ENCODE measurements at places on chromosomes 3 and 15.
A peak's percentile ranks its signal among the peaks of the same experiment; 100 is the strongest.

GRCh38 chr3:153277029-153277428 is 115.0 kb downstream of the RAP2B start:
- DNase-seq, result no peak

DNA sequence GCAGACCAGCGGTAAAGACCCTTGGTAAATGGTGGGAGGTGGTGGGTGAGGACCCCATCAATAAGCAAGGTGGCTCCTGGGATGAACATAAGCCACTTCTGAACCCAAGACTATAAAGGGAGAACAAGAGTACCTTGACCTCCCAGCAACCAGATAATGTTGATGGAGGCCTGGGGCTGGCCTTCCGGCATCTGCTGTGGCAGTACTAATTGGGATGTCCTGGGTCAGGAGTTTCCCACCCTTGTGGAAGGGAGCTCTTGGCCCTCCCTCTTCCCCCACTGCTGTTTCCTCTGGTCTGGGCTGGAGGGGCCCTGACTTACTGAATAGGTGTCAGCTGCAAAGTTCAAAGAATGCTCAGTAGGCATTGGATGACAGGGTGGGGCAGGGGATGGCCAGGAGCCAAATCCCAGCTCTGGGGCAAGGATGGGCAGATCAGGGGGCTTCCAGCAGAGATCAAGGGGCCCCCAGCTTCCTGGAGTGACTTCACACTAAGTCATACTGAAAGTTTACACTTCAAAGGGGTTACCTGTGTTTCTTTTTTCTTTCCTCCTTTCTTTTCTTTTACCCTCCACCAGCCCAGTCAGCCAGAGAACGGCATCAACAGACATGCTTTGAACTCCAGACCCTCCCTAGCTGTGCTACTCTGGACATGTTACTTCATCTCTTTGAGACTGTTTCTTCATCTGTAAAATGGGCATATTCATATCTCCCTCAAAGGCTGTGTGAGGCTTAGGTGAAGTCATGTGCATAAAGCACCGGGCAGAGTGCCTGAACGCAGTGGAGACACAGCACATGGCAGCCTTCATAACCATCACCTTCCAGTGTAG is 1.5 kb downstream of the RBP1 start:
- no peak for DNase-seq

- DNase-seq, result peak; percentile 37
Measured at GRCh38 chr15:49492830-49493229, 69.8 kb downstream of the FGF7 start.

- no peak for DNase-seq
Measured at GRCh38 chr3:196499807-196500524, 3.6 kb downstream of the RNF168 start.

DNA sequence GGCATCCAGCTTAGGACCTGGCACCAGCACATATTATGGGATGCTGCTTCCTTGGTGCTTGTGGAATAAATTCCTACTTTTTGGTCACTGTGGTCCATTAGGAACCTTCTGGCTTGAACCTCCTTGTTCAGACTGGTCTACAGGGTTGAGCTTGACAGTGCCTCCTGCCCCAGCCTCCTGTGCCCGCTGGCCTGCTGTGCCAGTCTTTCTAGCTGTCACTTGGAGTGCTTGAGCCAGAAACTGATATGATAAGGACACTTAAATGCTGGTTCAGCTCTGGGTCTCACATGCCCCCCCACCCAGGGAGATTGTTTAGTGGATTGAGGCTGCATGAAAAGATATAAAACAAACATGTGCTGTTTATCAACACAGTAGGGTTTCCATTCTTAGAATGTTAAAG is 147.8 kb downstream of the SLCO3A1 start:
- no peak for DNase-seq

- peak; percentile 33 for DNase-seq
Measured at GRCh38 chr3:58471025-58471887, 20.6 kb upstream of the KCTD6 start.

- DNase-seq, result no peak
Measured at GRCh38 chr15:93291380-93291779, 202.4 kb upstream of the RGMA start.

GRCh38 chr15:74174958-74175253 is 1.4 kb downstream of the ISLR start:
- DNase-seq, result no peak

DNA sequence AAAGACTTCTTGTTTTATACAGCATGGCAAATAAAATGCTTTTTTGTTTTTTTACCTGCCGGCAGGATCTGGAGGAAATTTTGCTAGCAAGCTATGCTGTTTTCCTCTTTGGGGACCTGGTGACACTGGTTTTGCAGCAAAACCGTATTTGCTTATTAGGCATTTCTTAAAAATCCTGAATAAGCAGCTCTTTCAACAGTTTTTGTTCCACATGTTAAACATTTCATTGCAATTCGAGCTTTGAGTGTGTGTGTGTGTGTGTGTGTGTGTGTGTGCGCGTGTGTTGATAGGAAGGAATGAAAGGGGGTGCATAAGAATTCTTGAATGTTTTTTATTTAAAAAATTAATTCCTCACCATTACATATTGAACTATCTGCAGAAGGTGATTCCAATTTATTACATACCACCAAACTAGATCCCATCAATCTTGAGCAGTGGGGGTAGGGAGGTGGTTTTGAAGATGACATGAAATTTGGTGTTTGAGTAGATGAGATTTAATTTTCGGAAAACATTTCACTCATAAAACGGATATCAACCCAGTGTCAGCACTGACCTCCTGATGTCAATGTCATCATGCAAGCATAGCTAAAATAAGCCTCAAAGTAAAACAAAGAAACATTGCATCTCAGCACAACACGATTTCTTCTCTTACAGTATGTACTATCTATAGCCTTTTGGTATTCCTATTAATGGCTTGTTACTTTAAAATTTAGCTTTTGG is 17.3 kb downstream of the ZBTB38 start:
- DNase-seq, result no peak

DNA sequence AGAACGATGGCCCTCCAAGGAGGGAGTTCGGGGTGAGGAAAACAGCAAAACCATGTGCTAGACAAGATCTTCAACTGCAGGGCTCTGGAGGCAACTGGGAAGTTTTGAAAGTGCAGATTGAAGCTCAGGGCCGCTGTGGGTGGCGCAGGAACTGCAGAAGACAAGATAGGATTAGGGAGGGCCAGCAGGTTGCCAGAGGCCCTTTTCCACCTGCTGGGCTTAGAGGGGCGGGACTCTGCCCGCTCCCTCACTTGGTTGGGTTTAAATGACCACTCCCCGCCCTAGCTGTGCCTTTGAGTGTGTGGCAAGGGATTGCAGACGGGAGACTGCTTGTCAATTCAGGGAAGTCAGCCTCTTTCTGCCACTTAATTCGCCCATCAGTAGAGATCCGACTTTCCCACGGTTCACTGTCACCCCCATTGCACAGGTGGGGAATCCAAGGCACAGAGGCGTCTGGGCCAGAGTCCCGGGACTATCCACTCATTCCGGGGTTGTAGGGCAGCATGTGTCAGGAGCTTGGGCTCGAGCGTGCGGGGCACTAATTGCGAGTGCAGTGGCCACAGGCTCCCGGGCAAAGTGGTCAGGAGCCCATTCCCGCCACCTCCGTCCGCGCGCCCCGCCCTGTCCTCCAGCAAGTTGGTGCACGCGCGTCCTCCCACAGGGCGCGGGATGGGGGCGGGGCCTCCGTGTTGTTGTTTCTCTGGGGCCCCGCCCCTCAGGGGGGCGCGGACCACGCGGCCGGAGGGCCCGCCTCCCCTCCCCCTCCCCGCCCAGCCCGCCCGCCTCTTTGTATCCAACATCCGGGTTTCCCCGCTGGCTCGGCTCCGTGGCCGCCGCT is at the start of gene ACVR2B:
Gene ACVR2B, plus strand, starts transcription at position 816 of the 838 bp plus-strand sequence. CDS start 433 bp downstream, outside the sequence.
- peak; percentile 39 for DNase-seq

- no peak for DNase-seq
Measured at GRCh38 chr15:28935316-28935715, 49.5 kb downstream of the APBA2 start.

GRCh38 chr3:84224262-84224661 is 734.5 kb upstream of the CADM2 start:
- no peak for DNase-seq

DNA sequence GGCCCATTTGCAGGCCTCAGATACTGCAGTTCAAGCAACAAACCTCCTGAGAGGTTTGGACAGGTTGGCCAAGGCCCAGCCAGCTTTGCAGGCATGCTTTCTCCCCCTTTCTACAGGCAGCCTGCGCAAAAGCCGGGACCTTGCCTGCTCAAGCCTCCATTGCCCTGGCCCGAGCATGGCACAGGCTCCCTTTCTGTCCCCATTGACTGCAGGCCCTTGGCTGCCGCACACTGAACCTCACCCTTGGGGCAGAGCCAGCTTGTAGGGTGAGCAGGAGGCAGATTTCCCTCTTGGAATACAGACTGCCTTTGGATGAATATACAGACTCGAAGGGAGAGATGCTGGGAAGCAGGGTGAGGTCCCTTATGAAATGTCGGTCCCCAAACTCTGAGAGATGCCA is 461.7 kb upstream of the PROK2 start:
- DNase-seq, result no peak

DNA sequence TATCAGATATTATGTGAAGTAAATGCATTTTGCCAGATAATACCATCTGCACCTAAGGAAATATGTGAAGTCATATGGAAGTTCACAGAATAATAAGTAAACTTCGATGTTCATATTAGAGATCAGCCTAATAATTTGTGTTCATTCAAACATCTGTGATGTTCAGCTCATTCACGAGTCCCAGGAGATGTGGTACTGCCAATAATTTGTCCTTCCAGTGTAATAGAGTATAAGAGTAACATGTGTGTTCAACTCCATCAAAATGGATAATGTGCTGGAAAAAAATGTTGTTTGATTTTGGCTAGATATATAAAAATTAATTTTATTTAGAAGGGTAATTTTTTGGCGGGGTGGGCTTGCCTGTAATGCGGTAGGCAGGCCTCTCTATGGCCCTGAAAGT is 75.4 kb upstream of the ARL6 start:
- DNase-seq, result no peak

DNA sequence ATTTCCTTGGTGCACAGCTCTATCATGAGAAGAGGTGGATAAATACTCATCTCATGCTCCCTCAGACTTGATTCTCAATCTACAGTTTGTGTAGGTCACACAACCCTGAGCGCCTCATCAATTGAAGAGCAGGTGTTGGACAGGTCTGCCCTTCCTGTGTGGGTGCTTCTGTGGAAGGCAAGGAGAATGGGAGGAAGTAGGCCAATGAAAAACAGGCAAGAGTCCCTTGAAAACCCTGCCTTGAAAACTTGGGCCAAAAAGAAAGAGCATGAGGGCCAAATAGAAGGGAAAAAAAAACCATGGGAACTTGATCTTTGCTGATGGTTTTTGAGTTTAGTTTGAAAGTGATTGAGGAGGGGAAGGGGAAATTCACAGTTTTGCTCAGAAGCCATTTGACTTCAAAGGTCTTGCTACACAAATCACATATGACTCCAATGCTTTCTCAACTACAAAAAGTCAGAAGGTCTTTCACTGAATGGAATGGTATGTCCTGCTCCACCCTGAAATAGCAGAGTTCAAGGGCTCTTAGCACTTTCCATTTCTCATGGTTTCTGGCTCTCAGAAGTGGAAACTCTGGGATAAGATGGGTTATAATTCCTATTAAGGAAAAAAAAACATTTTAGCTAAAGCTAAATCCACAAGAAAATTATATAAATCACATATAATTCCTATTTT is 37.2 kb upstream of the TM4SF1 start:
- DNase-seq, result no peak

DNA sequence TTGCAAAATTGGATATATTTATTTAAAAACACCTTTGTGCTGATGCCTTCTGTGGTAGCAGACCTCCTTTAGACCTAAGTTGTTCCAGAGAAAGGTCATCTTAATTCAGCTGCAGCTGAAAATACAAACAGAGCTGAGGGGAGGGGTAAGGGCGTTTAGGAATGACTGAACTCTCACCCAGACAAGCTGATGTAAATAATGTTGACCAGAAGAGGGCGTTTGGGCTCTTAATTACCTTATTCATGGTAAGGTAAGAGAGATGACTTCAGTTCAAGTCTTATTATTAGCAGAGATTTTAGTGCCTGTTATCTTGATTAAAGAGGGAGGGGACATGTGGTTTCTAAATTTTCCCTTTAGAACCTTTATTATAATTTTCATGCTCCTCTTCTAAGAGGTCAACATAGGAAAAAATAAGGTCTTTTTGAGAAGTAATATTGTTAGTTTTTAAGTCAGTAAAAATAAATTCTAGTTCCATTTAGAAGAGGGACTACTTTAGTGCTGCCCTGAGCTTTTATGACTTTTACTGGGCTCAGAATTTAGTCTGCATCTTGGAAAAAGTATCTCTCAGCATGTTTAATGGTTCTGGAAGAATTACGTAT is 46.3 kb downstream of the GPR171 start:
- peak; percentile 23 for DNase-seq

- DNase-seq, result no peak
Measured at GRCh38 chr3:153856932-153857331, 264.3 kb upstream of the ARHGEF26 start.

GRCh38 chr3:125374501-125374995 is 577 bp downstream of the ZNF148 start:
- no peak for DNase-seq

DNA sequence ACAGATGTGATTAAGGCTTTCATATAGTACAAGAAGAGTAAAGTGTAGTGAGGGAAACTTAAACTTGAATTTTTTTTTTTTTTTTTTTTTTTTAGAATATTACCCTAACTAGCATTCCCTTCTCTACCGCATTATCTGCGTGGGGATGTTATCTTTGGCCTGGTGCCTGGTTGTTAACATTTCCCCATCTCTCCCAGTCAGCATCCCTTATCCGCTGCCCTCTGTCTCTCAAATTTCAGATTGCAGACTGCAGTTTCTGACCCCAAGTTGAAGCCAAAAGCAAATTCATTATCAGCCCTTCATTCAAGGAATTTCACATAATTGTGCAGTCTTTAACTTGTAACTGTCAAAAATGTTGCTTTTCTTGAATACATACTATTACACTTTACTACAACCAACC is 353.0 kb downstream of the PLOD2 start:
- DNase-seq, result no peak

DNA sequence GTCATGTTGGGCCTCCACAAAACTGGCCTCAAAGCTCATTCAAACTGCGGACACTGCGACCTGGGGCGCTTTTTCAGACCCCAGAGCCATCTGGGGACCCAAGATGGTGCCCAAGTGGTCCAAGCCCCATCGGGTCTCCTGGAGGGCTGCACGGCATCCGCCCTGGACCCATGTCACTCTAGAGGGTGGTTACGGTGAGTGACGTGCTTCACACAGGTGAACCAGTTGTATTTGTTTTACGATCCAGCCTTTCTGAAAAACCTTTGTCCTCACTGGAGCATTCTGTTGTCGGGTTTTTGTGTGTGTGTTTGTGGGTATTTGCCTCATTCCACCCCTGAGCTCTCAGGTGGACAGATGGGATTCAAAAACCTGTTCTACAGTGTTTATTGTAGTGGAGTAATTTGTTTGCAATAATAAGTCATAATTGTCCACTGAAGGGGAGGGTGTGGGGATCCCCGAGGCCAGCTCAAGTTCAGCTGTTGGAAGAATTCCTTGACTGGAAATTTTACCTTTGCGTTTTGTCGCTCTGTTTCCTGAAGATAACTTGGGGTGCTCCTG is 1.9 kb downstream of the SLC51A start:
- no peak for DNase-seq

DNA sequence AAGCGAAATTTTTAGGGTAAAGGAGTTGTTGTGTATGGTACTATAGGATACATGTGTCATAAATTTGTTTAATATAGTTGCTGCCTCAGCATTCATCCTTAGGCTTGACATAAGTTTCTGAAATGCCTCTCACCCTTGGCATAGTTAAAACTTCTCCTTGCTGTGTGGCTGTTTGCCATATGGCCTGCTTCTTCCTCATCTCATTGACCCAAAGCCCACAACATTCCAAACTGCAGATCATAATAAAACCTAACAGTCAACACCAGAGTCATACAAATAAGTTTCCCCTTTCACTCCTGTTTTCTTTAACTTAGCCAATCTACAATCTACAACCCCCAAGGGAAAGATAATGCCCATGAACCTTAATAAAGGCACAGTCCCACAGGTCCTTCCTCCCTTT is 136.6 kb downstream of the TMCC1 start:
- DNase-seq, result no peak

Data from AG04450 (cell line).